Spinal cord (tissue), 10 donors: ENCODE measurements at places on chromosomes 3 and 15. TPM values are rescaled to one million over a fixed set of nuclear protein-coding genes. Genes with fewer than 3 reads are reported as not detected.

Gene MYH15
- 0.62 TPM for polyA plus RNA-seq

Gene AMT
- polyA plus RNA-seq: 19.6 TPM

Gene CIDEC
- polyA plus RNA-seq: 0.24 TPM

Gene LDHAL6B
- 0.32 TPM for polyA plus RNA-seq

Gene MED12L
- polyA plus RNA-seq: 23.8 TPM

Gene DGKG
- 10.2 TPM for polyA plus RNA-seq

Gene RTP3
- polyA plus RNA-seq: not detected

Gene CSPG5
- 306 TPM for polyA plus RNA-seq

Gene MORC1
- polyA plus RNA-seq: 0.08 TPM

Gene CRYGS
- 9.8 TPM for polyA plus RNA-seq

Gene GP5
- 0.29 TPM for polyA plus RNA-seq

Gene GYG1
- polyA plus RNA-seq: 48.9 TPM
